MG63 (cell line): ENCODE measurements at places on chromosomes 2 and 18. TPM values are rescaled to one million over a fixed set of nuclear protein-coding genes. Genes with fewer than 3 reads are reported as not detected.

DNA sequence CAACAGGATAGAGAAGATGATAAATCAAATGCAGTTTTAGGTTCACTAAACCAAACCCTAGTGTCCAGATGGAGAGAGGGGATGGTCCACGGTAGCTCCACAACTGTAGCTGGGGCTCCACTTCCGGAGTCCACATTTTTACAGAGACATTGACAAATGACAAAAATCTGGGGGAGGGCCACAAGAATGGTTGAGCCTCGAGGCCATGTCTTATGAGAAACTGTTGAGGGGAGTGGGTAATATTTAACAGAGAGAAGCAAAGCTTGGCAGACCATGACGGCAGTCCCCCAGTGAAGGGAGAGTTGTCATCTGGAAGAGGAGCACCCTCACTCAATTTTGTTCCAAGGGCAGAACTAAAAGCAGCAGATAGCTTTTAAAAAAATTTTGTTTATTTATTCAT lies 17.6 kb upstream of the EPHA4 start:
- DNase-seq, result no peak

The IL18RAP gene
- not detected in 2 replicates for total RNA-seq

- no peak for DNase-seq
Observed at GRCh38 chr2:85926931-85927661, 38.3 kb upstream of the ST3GAL5 start.

The UPP2 gene
- total RNA-seq, result not detected in 2 replicates

DNA sequence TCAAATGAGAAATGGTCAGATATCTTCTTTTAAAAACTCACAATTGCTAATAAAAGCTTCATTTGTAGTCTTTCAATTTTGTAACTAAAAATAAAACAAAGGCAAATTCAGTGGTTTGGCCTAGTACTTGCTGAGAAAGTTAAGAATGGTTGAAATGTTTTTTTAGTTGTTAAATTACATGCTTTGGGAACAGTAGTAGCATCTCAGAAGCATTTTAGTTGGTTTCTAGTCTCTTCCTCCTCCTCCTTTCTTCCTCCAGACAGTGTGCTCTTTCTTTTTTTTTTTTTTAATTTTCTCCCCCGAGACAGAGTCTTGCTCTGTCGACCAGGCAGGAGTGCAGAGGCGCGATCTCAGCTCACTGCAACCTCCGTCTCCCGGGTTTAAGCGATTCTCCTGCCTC lies 9.8 kb downstream of the TRAK2 start:
- no peak for DNase-seq

The LYG2 gene
- total RNA-seq, result not detected in 2 replicates

DNA sequence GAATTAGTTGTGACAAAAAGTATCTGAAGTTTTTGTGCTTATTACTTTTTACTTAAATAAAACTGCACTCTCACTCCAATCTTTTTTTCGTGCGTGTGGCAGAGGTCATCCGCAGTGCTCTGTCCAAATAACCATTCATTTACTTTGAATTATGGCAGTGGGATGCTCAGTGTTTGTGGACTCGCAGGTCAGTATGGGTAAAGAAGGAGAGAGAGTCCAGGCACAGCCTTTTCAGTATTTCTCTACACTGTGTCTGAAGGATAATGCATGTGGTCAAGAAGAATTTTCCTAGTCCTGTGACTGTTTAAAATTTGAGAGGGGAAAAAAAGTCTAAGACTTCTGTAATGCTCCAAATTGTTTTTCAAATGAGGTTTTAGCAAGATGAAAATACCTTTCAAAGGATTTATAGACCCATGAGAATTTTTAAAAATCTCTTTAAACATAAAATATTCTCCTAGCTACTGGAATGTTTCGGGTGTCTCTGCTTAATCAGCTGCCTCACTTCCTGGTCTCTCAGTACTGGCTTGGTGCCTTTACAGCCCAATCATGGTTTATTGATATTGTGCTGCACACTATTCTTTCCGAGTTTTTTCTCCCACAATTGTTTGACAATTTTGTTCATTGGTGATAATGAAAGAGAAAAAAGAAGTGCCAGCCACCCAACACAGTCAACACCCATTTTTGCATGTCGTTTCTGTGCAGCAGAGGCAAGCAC lies 453.2 kb downstream of the PTPRM start:
- DNase-seq, result no peak

- no peak for DNase-seq
Observed at GRCh38 chr18:38243291-38243690, 677.7 kb upstream of the CELF4 start.

DNA sequence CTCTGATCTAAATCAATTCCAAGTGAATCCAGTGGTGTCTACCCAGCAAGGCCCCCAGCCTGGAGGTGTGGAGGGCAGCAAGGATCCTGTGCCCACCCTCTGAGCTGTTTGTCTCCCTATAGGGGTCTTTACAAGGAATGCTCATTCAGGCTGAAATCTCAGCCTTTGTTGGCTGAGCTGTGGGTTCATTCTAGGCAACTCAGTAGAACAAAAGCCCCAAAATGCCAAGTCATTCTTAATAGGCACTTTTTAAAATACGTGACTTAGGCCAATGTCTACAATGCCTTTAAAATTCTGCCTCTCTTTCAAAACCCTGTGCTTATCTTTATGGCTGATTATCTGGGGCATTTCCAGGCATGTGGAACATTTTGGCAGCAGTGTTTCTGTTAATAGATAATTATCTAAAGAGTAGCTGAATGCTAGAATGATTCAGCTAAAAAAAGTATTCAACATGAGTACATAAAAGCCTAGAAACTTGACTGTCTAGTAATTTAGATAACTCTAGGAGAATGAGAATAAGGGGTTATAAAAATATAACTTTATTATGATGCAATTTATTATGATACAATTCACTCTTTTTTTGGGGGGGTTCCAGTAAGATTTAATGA lies 7.4 kb downstream of the UGT1A6 start:
- peak; percentile 68 for DNase-seq

GRCh38 chr2:200300638-200301314 lies 5.7 kb upstream of the SPATS2L start:
- DNase-seq, result peak; percentile 77

- DNase-seq, result peak; percentile 20
Observed at GRCh38 chr2:138997856-138998517, 217.8 kb upstream of the NXPH2 start.

DNA sequence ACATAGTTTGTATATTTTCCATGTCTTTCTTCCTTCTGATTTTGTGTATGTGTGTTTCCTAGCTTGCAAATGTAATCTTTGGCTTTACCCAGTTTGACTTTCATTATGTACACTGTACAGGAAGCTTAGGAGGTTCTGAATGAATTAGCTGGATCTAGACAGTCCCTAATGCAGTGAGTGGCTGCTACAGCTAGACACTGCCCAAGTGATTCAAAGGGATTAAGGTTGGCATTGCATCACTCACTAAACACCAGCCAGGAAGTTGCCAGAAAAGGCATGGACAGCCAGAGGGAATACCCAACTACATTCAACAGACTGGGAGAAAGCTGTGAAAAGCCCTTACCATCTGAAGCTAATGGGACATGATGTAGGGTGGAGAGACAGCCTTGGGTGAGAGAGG lies 316.0 kb upstream of the MEX3C start:
- DNase-seq, result peak; percentile 4
